Thyroid gland (tissue), 4 donors: ENCODE measurements at places on chromosomes 16 and 17.

DNA sequence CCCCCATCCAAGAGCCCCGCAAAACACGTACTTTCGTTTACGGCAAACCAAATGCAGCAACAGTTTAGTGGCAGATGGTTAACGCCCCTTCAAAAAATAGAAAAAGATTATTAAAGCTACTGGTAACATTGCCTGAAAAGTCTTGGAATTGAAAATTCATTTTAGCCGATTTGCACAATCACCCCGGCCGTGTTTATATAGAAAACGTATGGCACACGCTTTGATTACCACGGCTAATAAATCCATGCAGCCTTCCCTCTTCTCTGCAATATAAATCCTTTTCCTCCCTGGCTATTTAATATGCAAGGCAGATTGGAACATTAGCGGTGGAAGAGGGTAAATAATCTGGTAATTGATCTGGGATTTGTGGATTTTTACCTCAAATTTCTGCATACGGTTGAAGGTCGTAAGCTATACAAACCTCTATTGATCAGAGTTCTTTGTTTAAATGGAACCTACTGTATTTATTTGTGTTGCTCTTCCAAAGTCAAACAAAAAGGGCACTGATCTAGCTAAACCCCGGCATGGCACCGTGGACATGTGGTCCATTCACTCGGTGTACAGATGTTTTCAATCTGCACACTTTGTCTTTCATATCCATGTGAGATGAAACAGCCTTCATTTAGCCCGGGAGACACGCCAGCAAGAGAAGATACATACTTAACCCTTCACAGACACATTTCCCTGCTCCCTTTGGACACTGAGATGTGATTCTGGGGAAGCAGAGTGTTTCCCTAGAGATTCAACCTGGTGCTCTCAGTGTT, 238.1 kb upstream of the MAF start:
- no peak for DNase-seq

- DNase-seq, result no peak
These were observed 57.0 kb downstream of the FOXL1 start for GRCh38 chr16:86635176-86635876.

- no peak for DNase-seq
These were observed 625.6 kb downstream of the TMEM114 start for GRCh38 chr16:7964744-7965143.

GRCh38 chr16:64996641-64997040, 125.2 kb downstream of the CDH11 start:
- no peak for DNase-seq

DNA sequence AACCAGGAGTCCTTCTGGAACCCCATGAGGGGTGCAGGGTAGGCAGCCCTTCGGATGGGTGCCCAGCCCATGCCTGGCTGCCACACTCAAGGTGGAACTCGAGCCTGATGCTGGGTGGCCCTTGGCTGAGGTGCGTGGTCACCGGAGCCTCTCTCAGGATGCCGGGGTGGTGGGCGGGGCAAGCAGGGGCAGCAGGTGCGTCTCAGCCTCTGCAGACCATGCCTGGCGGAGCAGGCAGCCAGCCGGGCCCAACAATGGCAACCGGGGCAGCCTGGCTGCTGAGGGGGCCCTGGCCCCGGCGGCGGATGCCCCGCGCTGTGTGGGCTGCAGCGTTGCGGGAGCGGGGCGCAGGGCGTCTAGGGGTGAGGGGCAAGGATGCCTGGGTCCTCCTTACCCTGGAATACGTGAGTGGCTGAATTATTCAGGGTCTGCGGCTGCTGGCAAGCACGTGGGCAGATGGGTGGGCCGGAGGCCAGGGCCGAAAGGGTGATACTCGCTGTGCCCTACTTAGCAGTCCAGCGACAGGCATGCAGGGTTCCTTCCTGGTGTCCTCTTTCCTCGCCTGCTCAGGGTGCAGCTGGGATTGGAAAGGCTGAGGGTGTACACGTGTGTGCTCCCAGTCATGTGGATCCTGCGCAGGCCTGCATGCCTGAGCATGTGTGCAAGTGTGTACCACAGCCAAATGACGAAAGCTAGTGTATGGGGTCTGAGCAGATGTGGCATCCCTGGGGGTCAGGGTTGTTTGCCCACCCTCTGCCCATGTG, 14.6 kb downstream of the MYO15A start:
- no peak for DNase-seq

DNA sequence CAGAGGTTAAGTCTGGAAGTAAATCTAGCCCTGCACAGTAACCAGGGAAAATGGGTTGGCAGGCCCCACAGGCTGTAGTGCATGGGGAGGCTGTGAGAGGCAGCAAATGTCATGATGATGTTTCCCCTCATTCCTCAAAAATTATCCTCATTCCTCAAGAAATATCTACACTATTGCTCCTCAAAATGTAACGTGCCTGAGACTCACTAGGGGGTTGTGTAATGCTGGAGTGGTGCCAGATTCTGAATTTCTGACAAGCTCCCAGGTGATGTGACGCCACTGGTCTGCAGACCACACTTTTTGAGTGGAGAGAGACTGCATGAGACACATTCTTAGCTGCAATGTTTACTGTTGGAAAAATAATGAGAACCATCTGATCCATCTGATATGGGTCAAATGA, 1.2 kb upstream of the MPP3 start:
- DNase-seq, result peak; percentile 26

DNA sequence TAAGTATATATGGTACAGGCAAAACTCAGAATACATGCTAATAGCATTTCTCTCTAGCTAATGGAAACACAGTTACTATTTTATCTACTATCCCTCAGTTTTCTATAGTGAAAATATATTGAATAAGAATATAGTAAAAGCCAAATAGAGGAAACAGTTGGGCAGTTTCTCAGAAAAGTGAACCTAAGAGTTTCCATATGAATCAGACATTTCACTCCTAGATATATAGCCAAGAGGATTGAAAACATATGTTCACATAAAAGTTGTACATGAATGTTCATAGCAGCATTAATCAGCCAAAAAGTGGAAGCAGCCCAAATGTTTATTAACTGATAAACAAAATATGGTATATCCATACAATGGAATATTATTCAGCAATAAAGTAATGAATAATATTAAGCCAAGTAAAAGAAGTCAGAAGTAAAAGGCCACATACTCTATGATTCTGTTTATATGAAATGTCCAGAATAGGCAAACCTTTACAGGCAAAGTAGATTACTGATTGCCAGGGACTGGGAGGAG, 134.6 kb downstream of the CYB561 start:
- DNase-seq, result no peak

GRCh38 chr17:39197380-39198185, at the start of gene CACNB1:
Gene CACNB1 (minus strand): TSS chr17:39197669. CDS start chr17:39197495, 174 bp downstream.
- peak; percentile 79 for DNase-seq
